Putamen (tissue), 1 donor: ENCODE measurements at places on chromosomes 5 and 9.
A peak's percentile ranks its signal among the peaks of the same experiment; 100 is the strongest.

GRCh38 chr5:163916376-163916775 is 411.0 kb downstream of the MAT2B start:
- peak; percentile 17 for DNase-seq

DNA sequence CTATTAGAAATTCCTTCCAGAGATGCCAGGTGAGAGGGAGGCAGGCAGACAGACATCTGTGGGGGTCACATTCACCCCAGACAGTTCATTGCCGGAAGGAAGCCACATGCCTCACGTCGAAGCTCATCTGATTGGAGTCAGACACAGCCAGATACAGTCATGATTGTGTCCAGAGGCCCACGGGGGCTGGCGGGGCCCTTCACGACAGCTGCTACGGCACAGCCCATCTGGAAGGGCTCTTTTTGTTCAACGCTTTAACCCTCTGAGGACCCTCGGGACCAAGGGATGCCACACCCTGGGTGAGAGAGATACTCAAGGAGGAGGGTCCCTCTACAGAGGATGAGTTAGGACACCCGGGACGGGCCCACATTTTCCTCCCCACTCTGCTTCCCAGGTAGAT is 31.9 kb upstream of the GABRP start:
- DNase-seq = no peak

DNA sequence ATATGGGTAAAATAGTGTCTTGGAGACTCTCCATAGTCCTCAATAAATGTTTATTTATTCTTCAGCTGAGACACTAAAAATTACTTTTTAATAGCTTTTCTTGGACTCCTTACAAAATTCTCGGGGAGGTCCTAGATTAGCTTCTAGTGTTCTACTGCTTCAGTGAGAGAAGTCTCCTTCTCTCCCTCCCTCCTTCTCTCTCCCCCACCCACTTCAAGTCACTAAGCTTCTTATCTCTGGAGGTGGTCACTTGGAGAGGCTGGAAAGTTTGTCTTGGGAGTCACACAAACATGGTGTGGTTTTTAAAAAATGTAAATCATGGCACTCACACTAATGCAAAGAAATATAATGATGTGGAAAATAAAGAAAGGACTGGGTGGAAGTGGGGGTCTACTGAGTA is 64.1 kb downstream of the SEMA6A start:
- no peak for DNase-seq

GRCh38 chr9:127197186-127197860 is 67.3 kb upstream of the GARNL3 start:
- no peak for DNase-seq

DNA sequence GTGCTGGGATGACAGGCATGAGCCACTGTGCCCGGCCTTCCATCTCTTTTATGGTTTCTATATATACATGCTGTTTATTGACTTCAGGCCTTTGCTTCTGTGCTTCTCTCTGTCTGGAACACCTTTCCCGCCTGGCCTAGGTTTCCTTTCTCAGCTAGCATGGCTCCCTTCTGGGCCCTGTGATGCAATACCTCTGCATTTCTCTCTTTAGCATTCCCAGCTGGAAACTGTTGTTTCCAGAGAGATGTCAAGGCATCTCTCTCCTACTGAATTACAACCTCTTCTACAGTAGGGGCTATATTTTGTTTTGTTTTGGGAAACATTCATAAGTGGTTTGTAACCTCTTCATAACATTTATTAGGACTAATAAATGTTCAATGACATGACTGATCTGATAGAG is 57.1 kb downstream of the RPS23 start:
- DNase-seq = no peak

- no peak for DNase-seq
These were observed 253.8 kb upstream of the POU5F2 start for GRCh38 chr5:93995126-93995621.

- no peak for DNase-seq
These were observed 96.5 kb downstream of the ARHGAP26 start for GRCh38 chr5:142866563-142867275.

GRCh38 chr5:89948977-89949376 is 460.6 kb downstream of the CETN3 start:
- no peak for DNase-seq

- DNase-seq = peak; percentile 50
These were observed 17.0 kb downstream of the IRX1 start for GRCh38 chr5:3612591-3613042.

GRCh38 chr9:136860529-136860928 is 5.6 kb downstream of the EDF1 start:
- DNase-seq = no peak

GRCh38 chr5:96083361-96083881 is 121.8 kb upstream of the ELL2 start:
- no peak for DNase-seq

- no peak for DNase-seq
These were observed 849 bp upstream of the MGAT1 start for GRCh38 chr5:180803181-180804128.

- DNase-seq = no peak
These were observed 48.8 kb downstream of the LNPEP start for GRCh38 chr5:96984506-96985192.

- DNase-seq = no peak
These were observed 8.0 kb upstream of the REEP5 start for GRCh38 chr5:112930082-112930344.

DNA sequence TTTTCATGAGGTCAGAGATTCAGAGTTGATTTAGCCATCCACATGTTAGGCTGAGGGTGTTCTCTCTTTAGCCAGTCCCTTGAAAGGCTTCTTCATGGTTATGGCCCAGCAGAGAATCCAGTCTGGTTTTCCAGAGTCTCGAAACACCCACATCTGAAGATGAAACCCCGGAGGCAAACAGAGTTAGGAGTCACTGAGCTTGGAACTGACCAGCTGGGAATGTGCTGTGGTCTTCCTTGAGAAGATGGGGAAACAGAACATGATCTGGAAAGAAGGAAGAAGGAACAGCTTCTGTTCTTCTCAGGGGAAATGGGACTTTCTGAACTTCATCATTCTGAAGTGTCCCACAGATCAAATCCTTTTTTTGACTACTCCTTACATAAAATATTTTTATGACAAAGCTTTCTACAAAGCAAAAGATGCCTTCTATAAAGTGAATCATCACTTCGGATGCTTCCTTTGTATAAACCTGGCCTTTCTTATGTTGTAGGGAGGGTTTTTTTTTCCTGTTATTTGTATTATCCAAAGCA is 45.4 kb downstream of the ZNF618 start:
- DNase-seq = no peak

DNA sequence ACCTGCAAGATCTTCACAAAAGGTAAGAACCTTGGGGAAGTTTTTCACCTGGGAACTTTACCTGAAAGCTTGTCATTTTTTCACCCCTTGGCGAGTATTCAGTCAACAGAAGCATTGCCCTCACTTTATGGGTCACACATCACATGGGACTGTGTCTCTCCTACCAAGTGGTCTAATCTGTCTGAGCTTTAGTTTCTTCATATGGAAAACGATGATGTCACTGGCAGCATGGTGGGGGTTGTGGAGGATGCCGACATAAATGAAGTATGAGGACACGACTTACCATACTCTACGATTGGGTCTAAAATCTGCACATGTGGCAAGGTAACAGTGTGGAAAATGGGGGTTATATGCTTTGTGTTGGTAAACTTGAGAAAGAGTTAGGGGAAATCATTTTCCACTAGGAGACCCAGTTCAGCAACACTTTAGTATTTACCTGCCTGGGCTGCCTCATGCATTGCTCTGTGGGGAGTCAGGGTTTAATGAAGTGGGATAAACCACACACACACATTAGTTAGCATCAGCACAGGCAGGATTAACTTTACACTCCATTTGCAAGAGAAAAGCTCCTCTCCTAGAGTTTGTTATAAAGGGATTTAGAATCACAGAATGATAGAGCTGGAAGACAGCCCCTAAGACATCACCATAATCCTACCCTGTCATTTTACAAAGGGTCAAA is 19.8 kb upstream of the PAX5 start:
- no peak for DNase-seq

DNA sequence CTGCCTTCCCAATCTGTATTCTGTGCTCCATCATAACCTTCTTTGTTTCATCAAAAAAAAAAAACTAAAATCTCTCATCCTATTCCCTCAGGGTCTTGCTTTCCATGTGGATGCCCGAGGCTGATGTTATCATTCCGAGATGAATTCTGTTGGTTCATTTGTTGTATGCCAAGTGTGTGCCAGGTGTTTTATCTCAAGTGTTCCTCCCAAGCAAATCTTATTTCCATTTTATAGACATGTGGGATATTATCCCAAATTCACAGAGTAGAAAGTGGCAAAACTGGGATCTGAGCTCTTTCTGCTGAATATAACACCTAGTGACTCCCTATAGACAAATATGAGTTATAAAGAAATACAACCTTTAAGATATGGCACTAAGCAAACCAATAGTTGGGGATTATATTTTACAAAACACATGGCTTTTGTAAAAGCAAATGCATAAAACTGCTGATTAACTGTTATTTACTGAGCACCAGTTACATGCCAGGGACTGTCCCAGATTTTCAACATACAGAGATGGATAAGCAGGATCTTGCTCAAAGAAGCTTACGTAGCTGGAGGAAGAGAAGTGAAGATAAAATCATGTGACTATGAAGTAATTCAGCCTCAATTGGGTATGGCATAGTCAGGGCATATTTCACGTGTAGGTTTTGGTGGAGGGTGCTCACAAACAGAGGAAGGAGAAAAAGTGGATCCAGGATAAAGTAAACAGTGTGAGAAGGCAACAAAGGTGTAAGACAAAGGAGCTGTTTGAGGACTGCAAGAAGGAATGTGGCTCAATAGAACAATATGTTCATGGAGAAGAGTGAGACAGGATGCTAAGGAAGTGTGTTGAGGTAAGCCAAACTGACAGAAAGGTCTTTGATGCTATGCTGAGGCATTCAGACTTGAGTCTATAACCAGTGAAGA is 143.3 kb upstream of the ADAMTSL1 start:
- DNase-seq = no peak

DNA sequence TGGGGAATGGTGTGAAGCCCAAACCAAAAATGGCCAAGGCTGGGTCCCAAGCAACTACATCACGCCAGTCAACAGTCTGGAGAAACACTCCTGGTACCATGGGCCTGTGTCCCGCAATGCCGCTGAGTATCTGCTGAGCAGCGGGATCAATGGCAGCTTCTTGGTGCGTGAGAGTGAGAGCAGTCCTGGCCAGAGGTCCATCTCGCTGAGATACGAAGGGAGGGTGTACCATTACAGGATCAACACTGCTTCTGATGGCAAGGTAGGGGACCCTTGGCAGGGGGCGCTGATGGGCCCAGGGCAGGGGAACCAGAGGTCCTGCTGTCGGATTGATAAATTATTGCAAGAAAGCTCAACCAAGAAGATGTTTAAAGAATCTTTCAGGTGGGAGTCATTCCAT is 19.8 kb downstream of the ABL1 start:
- no peak for DNase-seq

- no peak for DNase-seq
These were observed 94.6 kb downstream of the SEMA6A start for GRCh38 chr5:116479776-116480675.

DNA sequence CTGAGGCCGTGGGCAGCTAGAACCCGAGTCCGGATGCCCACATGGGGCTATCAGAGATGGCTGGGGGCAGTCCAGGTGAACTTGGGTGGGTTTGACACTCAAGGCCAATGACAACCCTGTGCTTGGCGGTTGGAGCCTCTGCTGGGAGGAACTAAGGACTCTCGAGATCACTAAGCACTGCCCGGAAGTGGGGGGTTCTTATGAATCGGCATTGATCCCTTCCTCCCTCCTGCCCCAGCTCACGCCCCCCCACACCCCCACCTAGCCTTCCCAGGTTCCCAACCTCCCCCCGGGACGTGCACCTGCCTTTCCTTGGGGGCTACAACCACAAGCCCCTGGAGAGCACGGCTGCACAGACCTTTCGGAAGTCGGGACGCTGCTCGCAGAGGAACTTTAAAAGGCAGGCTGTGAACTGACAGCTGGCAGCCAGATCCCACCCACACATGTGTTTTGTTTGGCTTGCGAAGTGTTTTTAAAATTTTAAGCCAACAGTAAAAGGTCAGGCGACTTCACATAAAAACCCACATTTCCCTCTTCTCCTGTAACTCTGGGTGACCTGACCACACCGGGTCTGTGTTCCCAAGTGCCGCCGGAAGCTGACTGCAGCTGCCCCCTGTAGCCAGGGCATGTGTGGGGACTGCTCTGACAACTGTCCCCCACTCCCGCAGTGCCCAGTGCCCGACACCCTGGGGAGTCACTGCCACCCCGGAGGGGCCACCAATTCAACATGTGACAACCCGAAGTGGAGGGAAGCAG is 5.1 kb upstream of the RALGDS start:
- no peak for DNase-seq

DNA sequence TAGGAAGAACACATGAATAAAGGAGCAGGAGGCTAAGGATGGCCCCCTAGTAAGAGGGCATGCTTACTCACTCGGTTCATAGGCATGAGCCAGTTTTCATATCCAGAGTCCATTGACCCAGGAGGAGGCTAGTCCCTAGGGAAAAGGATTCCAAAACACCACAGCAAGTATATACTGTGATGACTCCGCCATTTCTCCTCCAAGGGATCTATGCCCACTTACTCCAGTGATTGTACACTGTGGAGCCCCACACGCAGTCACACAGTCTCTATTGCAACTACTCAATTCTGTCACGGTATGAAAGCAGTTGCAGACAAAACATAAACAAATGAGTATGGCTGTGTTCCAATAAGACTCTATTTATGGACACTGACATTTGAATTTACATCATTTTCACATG is 117.7 kb upstream of the ALDH1B1 start:
- DNase-seq = no peak

GRCh38 chr9:71858812-71859211 is 52.2 kb downstream of the ABHD17B start:
- peak; percentile 11 for DNase-seq

GRCh38 chr5:101393795-101394450 is 490.8 kb upstream of the ST8SIA4 start:
- no peak for DNase-seq

- no peak for DNase-seq
These were observed 165.9 kb downstream of the ICE1 start for GRCh38 chr5:5588386-5588785.

DNA sequence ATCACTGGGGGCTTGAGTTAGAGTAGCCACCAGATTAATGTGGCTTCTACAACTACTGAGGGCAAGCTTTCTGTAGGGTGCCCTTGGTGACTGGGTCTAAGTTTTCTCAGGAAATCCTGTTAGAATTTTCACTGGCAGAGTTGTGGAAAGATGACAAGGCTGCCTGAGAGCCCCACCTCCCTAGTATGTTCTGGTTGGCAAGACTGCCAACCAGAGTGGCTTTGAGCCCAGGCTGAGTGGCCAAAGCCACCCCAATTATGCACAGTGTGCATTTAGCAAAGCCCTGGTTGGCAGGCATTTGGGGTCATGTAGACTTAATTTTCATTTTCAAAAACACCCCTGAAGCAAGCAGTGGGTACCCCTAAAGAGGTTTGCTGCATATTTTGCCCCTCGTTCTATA is 136.7 kb upstream of the HAPLN1 start:
- DNase-seq = peak; percentile 2

DNA sequence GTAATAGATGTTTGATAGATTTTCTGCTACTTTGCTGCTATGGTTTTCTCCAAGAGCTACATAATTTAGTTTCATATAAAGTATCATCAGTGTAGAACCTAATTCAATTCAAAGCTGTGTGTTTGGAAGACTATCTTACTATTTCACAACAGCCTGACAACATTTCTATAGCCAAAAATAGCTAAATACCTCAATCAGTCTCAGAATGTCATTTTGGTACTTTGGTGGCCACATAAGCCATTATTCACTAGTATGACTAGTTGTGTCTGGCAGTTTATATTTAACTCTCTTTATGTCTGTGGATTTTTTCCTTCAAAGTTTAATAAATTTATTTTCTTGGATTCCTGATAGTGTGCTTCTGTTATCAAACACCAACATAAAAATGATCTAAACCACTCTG is 35.1 kb upstream of the CCDC152 start:
- no peak for DNase-seq
